ENCODE measurements at places on chromosomes 3 and 15.
A peak's percentile ranks its signal among the peaks of the same experiment; 100 is the strongest.

GRCh38 chr3:71578054-71578751 lies 5.3 kb downstream of the FOXP1 start:
- DNase-seq = no peak

- DNase-seq = no peak
Observed at GRCh38 chr3:14480207-14481017, 59.7 kb downstream of the GRIP2 start.

DNA sequence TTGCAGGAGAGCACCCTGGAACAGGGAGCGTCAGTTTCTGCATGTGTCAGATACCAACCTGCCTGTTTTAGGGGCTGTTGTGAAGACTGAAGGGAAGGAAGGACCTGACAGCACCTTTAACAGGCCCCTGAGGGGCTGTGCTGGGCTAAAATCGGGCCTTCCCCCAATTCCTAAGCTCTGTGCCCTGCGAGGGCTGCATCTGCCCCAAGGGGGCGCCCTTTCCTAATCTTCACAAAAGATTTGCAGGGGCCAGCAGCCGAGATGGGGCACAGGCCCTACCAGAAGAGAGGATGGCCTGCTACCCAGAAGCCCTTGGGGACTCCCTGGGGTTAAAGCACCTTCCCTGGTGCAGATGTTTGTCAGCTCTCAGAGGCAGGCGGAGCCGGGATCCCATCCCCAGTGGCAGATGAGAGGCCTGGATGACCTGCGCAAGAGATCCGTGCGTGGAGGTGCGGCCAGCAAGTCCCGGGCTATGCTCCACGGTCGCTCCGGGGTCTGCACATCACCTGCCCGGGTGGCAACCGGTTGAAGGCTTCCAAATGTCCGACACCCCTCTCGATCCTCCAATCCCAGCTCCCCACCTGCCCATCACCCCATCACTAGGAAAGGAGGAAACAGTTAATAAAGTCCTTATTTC lies 53.6 kb downstream of the RHCG start:
- peak; percentile 51 for DNase-seq

DNA sequence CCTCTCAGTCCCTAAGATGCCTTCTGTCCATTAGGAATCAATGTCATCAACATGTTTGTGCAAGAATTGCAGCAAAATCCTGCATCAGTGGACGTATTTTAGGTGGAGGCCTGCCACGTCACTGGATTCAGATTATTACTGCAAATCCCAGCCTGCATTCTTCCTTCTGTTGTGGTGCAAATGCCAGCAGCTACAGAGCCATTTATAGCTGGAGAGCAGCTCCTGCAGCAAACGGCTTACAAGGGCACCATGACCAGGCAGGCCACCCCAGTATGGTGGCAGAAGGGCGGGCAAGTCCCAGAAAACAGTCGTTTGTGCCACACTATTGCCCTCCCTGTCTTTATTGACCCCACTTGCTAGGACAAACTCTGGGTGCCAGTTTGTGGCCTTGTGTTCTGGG lies 74.7 kb downstream of the SNRK start:
- no peak for DNase-seq

DNA sequence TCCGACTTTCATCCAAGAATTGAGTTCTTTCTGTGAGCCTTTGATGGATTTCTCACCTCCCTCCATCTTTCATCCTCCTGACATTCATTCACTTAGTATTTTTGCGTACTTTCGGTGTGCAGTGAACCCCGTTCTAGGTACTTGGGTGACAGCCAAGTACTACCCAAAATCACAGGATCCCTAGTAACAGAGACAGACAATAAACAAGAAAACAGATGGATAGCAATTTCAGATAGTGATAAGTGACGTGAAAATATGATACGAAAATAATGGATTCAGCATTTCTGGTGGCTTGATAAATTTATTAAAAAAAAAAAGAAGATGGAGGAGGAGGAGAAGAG lies 264 bp upstream of the CMTM6 start:
- no peak for DNase-seq

DNA sequence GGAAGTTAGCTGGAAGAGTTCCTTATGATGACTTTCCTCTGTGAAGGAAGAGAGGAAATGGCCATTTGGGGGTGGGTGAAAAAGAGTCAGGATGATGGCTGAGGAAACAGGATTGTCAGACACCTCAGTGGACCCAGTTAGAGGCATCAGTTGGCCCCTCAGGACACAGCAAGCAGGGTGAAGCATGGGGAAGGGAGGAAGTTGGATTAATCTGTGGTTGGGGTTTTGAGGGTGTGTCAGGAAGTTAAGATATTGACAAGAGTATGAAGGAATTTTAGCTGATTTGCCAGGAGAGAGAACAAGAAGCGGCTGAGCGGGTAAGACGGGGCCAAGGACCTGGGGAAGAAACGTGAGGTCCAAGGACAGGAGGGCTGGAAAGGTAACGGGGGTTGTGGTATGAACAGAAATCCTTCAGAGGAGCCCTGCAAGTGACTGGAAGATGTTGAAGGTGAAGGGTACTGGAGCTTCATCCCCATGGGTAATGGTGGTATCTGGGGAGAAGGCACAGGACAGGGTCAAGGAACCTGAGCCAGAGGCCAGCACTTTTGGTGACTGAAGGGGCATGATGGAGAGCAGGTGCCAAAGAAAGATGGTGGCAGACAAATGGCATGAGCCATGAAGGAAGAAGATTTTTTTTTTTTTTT lies 2.7 kb downstream of the UQCC5 start:
- no peak for DNase-seq

DNA sequence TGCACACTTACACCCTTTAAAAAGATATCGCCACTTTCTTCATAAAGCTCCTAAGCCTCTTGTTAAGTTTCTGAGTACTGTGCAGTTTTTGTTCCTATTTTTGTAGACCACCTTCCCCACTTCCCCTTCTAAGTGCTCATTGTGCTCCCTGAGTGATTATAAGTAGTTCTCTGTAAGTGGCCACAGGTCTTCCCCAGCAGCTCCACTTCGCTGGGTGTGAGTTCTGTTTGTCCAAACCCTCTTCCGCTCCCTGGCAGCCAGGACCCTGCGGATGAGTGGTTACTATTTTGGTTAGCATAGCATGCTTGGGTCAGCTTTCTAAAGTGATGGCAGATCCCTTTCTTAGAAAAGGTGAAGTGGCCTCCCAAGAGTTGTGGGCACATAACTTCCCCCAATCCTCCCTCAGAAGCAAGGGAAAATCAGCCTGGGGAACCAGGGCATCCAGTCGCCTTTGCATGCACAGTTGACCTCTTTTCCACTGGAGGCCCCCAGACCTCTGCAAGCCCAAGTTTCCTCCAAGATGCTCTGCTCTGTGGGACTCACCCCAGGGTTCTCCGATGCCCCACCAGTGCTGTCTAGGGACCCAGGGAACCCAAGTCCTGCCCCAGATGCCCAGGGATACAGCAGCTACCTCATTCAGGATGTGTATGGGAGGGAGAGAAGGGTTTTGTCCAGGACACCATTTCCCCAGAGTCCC lies 69.6 kb downstream of the ATP10A start:
- DNase-seq = no peak

- no peak for DNase-seq
Observed at GRCh38 chr3:126270145-126270811, 86.9 kb downstream of the KLF15 start.

- DNase-seq = no peak
Observed at GRCh38 chr3:197305854-197306253, 7.4 kb upstream of the DLG1 start.

- DNase-seq = no peak
Observed at GRCh38 chr15:89444241-89445225, 51.9 kb downstream of the RHCG start.

DNA sequence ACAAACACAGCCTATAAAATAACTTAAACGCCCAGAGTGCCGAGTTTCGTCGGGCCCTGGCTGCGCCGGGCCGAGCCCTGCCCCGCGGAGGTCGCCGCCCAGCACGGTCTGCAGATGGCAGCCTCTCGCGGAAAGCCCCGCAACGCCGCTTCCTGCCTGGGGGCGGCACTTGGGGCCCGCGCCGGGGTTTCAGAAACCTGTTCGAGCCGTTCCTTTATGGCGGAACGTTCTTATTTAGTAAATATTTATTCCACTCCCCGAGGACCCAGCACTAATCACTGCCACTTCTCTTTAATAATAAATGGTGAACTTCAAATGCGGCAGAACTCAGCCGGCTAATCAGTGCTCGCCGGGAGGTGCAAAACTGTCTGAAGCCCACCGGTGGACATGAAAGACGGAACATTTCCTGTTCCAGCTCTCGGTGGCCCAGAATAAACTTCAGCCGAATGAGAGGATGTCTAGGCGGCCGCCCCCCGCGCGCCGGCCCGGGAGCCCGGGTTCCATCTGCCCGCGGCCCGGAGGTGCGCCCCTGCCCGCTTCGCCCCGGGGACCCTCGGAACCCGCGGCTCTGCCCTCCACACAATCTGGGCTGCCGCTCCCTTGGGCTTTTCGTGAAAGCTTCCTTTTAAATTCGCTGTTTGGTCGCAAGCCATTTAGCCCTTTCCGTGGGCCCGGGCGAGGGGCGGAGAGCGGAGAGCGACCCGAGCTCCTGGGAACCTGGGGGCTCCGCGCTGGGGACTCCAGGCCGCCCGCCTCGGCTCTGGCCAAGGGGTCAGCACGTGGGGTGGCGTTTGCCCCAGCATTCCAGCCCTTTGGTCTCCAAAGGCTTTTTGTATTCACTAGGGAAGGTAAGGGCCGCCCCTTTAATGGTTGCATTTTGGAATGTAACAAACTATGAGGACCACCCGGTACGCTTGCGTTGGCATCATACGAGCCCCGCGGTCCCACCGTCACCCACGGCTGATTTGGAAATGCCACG lies 110.8 kb upstream of the ATP11B start:
- DNase-seq = peak; percentile 39

- no peak for DNase-seq
Observed at GRCh38 chr3:151911462-151911861, 38.0 kb downstream of the SUCNR1 start.

GRCh38 chr3:50450209-50450921 lies 53.1 kb downstream of the CACNA2D2 start:
- DNase-seq = peak; percentile 40

DNA sequence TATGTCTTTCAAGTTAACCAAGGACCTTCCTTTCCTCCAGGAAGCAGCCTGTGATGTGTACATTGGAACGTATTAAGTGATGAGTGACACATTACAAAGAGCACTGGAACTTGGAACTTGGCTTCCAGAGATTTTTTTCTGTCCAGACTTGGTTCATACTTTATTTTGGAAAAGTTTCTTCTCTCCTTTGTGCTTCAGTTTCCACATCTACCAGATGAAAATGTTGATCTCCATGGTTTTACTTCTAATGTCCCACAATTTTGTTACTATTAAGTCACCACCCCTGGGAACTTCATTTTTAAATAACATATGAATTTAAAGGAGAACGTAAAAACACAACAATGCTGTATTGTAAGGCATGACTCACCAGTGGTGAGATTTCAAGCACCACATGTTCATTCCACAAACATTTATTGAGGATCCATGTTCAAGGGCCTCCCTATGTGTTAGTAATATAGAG lies 290.7 kb upstream of the LMCD1 start:
- no peak for DNase-seq

- no peak for DNase-seq
Observed at GRCh38 chr3:184186184-184186901, at the start of gene ABCF3. Gene ABCF3, plus strand, starts transcription at chr3:184186199. Its CDS starts 9 bp downstream, at chr3:184186208.

- peak; percentile 64 for DNase-seq
Observed at GRCh38 chr15:62059816-62060112, 483 bp downstream of the VPS13C start.

- no peak for DNase-seq
Observed at GRCh38 chr3:4568841-4569240, 75.7 kb downstream of the ITPR1 start.

GRCh38 chr3:14047027-14047426 lies 77.6 kb downstream of the CHCHD4 start:
- DNase-seq = no peak

DNA sequence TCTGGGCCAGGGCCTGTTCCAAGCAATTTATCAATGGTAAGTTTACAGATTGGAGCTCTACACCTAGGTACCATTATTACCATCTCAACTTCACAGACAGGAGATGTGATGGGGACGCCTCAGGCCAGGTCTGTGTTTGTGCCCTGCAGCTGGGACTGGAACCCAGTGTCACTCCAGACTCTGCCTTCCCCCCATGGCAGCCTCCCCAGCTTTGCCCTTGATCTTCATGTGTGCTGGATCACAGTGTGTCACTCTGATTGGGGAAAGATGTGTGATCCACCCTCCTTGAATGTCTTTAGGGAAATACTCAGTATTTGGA lies 59.6 kb downstream of the MGLL start:
- DNase-seq = no peak

DNA sequence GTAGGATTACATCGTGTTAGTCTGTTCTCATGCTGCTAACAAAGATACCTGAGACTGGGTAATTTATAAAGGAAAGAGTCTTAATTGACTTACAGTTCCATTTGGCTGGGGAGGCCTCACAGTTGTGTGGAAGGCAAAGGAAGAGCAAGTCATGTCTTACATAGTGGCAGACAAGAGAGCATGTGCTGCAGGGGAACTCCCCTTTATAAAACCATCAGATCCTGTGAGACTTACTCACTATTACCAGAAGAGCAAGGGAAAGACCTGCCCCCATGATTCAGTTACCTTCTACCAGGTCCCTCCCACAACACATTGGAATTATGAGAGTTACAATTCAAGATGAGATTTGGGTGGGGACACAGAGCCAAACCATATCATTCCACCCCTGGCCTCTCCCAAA lies 3.4 kb downstream of the SLC25A26 start:
- peak; percentile 9 for DNase-seq

DNA sequence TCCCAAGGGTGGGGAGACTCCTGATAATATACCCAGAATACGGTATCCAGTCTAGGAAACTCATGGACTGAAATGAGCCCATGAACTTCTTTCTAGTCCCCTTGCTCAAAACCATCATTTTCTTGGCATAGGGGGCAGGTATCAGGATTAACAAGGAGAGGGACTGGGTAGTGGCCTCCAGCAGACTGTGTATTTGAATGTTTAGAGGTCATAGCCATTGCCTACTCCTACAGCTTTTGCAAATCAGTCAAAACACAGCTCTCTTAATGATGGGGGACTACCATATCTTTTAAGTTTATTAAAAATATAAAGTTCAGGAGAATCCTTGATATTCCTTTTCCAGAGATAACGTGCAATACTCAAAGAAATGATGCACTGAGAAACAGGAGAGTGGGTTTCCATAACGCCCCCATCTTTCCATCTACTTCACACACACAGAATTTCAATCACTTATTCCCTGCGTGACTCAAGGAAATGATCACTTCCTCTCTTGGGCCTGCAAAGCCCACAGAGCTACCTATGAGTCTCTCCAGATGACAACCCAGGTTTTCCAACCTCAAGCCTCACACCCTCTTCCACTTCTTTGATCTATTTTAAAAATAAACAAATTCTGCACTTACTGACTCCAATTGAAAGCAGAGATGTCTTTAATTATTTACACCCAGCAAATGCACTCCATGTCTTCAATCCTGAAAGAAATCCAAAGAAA lies 584.0 kb upstream of the LMCD1 start:
- DNase-seq = no peak

- DNase-seq = no peak
Observed at GRCh38 chr3:20108869-20109268, 68.6 kb downstream of the KAT2B start.

All from stimulated activated CD8-positive, alpha-beta memory T cell treated with anti-CD3 and anti-CD28 coated beads, Interleukin-7, amount 100 ng/mL, for 48 hours (primary cell).